ENCODE measurements at places on chromosomes 5 and 9.

DNA sequence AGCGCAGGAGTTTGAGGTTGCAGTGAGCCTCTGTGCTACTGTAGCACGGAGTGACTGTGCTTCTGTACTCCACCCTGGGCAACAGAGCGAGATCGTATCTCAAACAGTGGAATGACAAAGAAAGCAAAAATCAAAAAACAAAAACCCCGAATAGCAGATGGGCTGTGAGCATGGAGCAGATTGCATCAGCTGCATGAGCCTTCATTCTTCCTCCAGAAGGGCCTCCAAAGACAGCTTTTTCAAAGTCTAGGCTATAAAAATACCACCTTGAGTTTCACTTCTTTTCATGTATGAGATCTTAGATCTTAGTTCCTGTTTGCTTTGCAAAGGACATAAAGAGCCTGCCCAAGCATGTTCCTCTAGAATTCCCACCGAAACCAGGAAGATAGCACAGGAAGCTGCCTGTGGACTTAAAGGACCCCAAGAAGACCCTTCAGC, 15.0 kb upstream of the HSPB3 start:
- no peak for DNase-seq

- no peak for DNase-seq
These were observed 6.3 kb upstream of the TDRD7 start for GRCh38 chr9:97405551-97405950.

GRCh38 chr5:32098890-32099310, 75.2 kb downstream of the GOLPH3 start:
- no peak for DNase-seq

GRCh38 chr5:139306197-139306596, 12.7 kb downstream of the MATR3 start:
- no peak for DNase-seq

- DNase-seq, result no peak
These were observed 138.3 kb downstream of the HSD17B3 start for GRCh38 chr9:96163712-96164111.

GRCh38 chr5:52989781-52990527, 802 bp downstream of the ITGA2 start:
- DNase-seq, result no peak

DNA sequence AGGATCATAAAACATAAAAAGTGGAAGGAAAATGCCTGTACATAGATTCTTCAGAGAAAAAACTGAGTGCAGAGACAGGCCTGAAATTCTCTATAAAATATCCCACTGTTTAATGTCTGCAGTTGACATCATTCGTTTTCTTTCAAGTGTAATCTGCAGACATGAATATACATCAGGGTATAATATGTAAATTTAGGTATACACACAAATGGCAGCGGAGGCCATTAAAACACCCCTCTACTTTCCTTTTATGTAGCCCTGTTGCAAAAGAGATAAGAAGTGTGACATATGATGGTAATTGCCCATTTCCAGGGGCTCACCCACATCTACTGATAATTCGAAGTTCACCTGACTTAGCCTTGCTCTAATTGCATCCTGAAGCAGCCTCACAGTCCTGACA, 164.3 kb downstream of the SLC24A2 start:
- no peak for DNase-seq

DNA sequence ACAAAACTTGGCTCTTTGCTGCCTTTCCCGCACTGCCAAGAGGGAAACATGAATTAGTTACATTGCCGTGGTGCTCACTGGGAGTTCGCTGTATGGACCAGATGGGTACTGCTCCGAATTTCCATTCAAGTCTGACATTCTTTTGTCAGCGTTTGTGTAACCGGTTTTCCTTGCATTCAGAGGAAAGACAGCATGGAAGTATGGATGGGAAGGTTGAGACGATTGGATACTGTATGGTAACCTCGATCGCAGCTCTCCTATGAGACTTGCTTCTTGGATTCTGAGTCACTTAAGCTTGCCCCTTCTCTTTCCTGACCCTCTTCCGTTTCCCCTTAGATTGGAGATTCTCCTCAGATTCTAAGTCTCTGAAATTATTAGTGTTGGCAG, 625 bp upstream of the UBLCP1 start:
- DNase-seq, result peak; percentile 19

DNA sequence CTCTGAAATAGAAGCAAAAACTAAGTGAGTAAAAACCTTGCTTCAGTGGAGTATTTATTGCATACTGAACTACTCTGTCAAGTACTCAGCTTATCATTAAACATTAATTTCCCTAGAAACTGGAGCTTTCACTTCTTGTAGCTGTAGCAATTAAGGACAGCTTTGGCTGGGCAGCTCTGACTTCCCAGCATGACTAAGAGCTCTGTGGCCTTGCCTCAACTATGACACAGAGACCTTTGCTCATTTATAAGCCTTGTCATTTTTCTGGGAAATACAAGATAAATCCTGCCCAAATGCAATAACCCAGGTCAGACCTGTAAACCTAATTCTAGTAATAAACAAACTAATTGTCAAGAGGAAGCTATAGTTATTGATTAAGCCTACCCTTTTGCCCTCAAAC, 65.4 kb upstream of the STK32A start:
- no peak for DNase-seq

DNA sequence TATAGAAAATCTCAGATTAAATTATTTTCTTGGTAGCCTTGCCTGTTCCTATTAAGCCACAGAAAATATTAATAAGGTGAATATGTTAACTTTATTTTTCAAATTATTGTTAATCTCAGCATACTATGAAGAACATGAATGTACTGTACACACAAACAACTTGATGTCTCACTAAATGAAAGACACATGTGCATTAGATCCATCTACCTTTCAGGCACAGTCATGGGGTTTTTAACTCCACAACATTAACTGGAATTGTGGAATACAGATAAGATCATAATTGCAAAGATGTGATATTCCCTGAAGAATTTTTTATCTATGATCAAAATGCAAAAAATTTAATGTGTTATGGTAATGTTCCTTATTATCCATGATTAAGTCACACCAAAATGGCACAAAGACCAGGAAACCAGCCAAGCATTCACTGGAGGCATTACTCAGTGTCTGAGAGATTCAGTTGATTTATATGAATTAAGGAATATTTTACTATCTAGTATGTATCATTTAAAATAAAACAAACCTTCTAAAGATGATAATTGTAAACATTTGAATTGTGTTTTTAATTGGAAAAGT, 150.0 kb upstream of the VCAN start:
- DNase-seq, result no peak

- peak; percentile 63 for DNase-seq
These were observed 200.4 kb downstream of the LRRC70 start for GRCh38 chr5:62779010-62779422.

DNA sequence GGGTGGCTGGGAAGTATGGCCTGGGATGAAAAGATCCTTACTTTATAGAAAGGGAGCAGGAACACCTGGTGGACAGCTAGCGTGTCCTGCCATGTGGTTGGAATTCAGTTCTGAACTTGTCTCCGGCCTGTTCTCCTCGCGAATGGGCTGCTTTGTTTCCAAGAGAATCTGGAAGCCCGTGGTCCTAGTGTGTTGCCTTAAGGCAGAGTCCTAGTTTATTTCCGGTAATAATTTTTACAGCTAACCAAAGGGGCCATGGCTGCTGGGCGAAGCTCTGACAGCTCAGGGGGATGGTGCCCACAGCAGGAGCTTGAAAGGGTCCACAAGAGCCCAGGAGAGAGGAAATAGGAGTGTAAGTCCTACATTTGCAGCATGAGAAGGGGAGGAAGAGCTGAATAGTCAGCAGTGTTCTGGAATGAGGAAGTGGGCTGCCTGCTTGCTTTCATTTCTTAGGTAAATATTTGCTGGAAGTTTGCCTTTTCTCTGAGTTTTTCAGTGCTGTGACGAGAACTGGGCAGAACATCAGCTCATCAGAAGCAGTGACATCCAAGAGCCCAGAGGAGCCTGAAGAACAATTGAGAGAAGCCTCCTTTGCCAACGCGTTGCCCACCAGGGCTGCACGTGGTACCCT, 13.1 kb upstream of the IGFBPL1 start:
- no peak for DNase-seq

DNA sequence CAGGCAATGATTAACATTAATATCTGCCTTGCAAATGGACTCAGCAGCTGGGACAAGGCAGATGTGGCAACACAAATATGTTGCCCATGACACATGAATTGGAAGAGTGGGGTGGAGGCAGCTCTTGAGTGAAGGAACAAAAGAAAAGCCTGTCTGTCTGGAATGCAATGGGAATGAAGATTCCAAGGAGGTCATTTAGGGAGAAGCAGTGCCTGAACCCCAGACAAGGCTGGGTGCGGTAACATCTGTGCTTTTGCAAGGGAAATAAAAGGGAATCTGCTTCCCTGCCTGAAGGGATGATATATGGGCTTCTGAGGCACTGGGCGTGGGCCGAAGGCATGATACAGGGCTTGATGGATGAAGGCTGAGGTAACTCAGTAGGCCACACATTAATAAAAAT, 94.1 kb upstream of the TRIM32 start:
- no peak for DNase-seq

DNA sequence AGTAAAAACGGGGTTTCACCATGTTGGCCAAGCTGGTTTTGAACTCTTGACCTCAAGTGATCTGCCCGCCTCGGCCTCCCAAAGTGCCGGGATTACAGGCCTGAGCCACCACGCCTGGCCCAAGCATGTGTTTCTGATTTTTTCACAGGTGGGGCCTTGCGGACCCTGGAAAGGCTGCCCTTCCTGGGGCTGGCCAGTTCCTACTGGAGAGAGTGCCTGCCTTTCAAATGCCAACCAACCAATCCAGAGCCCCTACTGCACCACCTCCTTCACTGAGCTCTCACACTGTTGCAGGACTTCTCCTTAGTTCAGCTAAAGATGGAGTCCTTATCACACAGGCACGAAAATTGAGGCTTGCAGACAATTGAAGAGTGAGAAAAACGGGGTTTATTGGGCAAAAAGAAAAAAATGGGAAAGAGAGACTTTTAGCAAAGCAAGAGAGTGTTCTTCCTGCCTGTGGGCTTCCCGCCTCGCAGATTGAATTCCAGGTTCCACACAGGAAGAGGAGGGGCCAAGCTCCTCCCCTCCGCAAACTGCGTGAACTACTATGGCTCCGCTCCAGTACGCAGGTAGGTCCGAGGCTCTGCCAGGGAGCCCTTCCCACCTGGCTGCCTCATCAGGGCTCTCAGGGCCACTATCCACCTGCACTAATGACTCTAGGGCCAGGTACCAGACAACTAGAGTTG, 8.3 kb upstream of the CMBL start:
- no peak for DNase-seq

GRCh38 chr5:78893940-78894677, 91.0 kb downstream of the ARSB start:
- DNase-seq, result no peak

DNA sequence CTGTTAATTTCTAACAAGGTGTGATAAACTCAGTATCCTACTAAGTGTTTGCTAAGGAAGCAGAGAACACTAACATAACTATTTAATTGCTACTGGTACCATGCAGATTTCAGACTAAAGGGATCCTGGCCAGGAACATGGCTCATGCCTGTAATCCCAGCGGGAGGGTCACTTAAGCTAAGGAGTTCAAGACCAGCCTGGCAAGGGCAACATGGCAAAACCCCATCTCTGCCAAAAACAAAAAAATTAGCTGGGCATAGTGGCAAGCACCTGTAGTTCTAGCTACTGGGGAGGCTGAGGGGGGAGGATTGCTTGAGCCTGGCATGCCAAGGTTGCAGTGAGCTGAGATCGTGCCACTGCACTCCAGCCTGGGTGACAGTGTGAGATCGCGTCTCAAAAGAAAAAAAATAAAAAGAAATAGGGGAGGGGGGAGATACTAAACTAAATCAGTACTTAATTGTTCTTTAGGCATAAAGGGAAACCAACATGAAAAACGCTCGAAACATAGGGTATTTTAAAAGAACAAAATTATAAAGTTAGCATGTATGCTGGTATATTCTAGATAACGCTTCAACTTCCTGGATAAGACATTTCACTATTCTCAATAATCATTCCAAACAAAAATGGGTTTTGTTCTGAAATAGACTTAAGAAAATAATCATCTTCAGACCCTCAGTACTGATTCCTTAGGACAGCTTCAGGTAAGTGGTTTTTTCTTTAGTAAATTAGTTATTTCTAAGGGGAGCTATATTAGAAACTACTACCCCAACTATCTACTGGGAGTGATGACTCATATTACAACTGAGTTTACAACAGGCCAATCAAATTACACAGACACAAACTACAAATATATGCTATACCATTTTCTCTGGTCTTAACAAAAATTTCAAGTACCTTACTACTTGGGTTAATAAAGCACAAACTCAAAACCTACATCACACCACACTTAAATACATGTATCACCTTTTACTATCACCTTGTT, 3.5 kb downstream of the PANK3 start:
- DNase-seq, result no peak

GRCh38 chr5:129679671-129680070, 68.2 kb upstream of the MINAR2 start:
- DNase-seq, result no peak

DNA sequence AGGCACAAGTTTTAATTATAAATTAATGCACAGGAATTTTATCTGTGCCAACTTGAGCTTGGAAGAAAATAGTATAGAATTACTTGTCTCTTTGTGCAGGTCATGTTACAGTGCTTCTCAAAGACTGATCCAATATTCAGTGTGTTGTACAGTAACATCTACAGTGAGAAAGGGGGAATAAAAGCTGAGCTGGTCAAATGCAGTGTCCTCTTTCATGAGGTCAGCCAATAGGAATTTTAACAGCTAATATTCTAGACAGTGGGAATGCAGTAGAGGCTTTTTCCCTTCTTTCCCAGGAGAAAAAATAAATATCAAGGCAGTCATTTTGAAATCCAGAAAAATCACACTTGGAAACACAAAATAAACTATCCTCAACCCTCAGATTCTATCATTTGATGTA, 95.7 kb upstream of the ITGA1 start:
- DNase-seq, result no peak

DNA sequence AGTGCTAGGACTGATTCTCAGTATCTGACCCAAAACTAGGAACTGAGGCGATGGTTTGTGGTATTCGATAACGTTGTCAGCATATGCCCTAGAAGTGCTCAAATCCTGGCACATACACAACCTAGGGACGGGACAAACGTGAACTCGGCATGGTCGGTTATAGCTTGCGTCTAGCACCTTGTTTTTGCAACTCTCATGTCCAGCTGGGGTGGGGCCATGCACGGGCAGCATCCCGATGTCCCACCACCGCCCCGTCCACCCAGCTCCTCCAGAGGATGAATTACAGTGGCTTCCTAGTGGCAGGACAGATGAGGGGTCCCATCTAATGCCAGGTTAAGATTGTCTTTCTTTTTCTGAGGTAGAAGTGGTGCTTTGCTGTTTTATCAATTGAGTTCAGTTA, 31.6 kb downstream of the PROP1 start:
- DNase-seq, result no peak

DNA sequence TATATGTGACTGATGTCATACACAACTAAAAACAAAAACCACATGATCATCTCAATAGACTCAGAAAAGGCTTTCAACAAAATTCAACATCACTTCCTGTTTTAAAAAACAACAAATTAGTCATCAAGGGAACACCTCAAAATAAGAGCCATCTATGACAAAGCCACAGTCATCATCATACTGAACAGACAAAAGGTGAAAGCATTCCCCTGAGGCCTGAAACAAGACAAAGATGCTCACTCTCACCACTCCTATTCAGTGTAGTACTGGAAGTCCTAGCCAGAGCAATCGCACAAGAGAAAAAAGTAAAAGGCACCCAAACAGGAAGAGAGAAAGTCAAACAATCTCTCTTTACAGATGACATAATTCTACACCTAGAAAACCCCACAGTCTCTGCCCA, 893.5 kb upstream of the EDIL3 start:
- no peak for DNase-seq
